ENCODE measurements at places on chromosomes 1 and 21. TPM values are rescaled to one million over a fixed set of nuclear protein-coding genes. Genes with fewer than 3 reads are reported as not detected.

FAAH gene
- 0.79 TPM for total RNA-seq

CFAP141 gene
- not detected for total RNA-seq

ALX3 gene
- total RNA-seq, result not detected

MX1 gene
- 1.6 TPM for total RNA-seq

NCAM2 gene
- total RNA-seq, result not detected

C1orf94 gene
- total RNA-seq, result not detected

CRP gene
- total RNA-seq, result not detected

Data from A549 treated with DMSO at 1 μM for 4 hours (cell line).